ENCODE measurements at places on chromosomes 11 and 22.

GRCh38 chr11:80163441-80163840 lies 722.6 kb upstream of the TENM4 start:
- no peak for DNase-seq

GRCh38 chr11:125258291-125259032 lies 93.9 kb downstream of the PKNOX2 start:
- DNase-seq, result no peak

GRCh38 chr11:112025707-112026106 lies 499 bp downstream of the DLAT start:
- no peak for DNase-seq

- DNase-seq, result no peak
Observed at GRCh38 chr22:32777987-32778386, 23.5 kb upstream of the TIMP3 start.

All from naive thymus-derived CD4-positive, alpha-beta T cell (primary cell).